Right renal pelvis (tissue), 4 donors: ENCODE measurements at places on chromosomes 7 and 10.
A peak's percentile ranks its signal among the peaks of the same experiment; 100 is the strongest.

DNA sequence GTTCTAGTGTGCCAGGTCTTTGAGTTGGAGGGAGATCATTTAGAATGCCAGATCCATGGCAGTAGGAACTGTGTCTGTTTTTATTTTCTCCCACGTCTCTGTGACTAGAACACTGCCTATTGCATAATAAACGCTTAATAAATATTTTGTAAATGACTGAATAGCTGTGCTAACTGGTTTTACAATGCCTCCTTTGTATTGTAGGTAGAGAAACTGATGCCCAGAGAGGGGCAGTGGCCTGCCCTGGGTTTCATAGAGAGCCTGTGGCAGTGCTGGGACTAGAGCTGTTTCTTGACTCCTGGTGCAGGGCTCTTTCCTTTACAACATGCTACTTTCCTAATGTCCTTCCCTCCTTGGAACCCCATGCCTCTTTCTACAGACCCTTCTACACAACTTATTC, 2.5 kb downstream of the TAS2R5 start:
- no peak for DNase-seq

DNA sequence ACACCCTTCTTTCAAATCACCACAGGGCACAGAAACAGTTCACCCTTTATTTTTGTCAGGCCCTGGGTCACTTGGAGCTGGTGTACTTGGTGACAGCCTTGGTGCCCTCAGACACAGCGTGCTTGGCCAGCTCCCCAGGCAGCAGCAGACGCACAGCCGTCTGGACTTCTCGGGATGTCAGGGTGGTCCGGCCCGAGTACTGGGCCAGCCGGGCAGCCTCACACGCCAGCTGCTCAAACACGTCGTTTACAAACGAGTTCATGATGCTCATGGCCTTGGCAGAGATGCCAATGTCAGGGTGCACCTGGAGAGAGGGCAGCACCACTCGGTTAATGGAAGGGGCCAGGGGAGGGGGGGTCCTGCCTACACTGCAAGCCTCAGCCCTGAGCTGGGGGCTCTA, 2.5 kb downstream of the H2BK1 start:
- no peak for DNase-seq

DNA sequence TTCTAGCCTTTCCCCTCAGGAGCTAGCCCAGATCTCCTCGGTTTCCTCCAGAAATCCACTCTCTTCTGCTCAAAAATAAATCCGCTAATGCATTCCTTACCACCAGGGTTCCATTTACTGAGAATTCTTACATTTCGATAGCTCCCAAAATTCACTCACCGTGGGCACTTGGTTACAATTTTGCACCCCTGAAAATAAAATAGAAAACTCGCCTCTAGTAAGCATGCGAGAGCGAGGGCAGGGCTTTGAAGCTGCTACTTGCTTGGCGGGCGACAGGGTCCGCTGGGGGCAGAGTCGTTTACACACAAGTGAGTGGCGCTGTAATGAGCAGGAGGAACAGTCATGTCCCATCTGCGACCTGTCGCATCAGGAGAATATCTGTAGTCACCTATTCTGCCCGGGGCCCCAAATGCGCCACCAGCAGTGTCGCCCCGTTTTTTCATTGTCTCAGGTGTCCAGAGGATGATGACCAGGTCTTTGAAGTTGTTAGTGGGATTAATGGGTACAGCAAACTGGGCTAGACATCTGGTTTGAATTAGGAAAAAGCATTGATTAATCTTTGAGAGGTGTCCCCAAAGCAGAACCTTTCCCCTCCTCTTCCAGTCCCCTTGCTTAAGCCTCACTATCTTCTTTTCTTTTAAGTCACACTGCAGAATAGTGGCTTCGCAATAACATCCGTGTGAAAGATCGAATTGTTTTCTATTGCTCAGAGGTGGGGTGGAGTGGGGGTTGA, 1.2 kb upstream of the MEOX2 start:
- DNase-seq = no peak

DNA sequence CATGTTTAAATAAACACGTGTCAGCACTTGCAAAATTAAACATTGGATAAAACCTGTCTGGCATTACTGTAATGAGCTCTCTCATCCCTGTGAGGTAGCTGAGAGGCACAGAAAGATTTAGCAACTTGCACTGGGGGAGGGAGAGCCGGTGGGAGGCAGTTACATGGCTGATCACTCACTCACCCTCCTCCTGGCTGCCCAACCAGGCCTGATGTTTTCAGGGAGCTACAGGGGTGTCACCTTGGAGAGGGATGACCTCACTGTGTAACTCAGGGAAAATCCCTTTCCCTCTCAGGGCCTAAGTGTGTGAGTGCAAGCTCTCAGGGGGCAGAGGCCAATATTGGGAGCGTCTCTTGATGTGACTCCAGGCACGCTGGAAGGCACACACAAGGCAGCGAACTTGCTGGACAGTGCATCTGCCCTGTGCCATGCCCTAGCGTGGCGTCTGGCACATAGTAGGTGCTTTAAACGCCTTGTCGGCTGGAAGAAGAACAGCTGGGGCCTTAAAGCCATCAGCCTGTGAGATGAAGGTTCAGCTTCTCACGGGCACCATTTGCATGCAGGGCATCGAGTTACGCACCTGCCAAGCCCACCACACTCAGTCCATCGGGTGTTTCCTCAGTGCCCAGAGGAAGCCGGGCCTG, 51.1 kb downstream of the ELFN1 start:
- no peak for DNase-seq

GRCh38 chr7:16645593-16646471, at the start of the genes ANKMY2 and BZW2:
TSS of gene ANKMY2 (minus strand) at chr7:16645754. CDS start at chr7:16645573, 181 bp downstream.
TSS of gene BZW2 (plus strand) at chr7:16646181. CDS start at chr7:16665444, 19,263 bp downstream.
- peak; percentile 87 for DNase-seq

DNA sequence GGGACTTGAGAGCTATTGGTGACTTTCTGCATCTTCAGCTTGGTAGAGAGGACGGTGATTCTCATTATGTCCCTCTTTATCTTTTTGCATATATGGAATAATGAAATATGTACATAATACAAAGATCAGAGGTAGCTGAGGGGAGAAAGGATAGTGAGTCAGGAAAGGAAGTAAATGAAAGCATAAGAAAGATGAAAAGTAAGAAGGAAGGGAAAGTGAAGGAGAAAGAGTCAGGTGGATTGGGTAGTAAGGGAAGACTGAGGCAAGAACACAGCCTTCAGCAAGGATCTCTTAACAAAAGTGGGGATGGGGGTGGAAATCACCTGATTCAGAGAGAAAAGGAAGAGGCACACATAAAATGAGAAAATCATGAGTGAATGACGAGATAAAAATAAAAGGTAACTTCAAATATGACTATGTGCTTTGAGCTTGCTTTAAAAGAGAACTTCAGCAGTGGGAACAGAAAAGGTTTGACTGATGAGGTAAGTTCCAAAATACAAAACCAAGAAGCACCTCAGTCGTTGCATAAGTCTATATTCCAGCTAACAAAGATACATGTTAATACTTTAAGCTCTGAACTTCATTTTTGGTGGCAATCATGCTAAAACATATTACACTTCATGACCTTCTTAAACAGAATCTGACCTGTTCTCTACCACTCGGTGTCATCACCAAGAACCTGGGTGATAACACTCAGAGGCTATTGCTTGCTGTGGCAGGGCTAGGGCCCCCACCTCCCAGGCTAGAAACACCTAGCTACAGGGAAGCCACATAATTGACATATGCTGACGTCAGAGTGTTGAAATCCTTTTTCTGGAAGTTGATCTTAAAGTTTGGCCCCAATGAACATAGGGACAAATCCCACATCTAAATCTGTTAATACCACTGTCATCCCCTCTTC, 32.9 kb downstream of the NRCAM start:
- DNase-seq = no peak

DNA sequence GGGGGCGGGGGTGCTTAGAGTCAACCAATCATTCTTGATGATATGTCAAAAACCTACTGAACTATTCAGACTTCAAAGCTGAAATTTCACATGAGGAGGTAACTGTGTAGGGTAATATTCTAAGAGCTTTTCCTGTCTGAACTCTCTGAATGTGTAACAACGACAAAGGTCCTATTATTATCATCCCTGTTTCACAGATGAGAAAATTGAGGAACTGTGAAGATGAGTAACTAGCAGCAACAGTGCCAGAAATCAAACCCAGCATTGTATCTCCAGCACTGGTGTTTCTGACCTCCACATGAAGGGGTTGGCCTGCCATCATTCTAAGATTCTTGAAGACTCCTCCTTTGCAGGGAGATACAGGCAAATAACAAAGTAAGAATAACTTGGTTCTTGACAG, 294.7 kb upstream of the AOAH start:
- DNase-seq = no peak

- no peak for DNase-seq
Observed at GRCh38 chr7:97307521-97308108, 190.1 kb downstream of the SDHAF3 start.

DNA sequence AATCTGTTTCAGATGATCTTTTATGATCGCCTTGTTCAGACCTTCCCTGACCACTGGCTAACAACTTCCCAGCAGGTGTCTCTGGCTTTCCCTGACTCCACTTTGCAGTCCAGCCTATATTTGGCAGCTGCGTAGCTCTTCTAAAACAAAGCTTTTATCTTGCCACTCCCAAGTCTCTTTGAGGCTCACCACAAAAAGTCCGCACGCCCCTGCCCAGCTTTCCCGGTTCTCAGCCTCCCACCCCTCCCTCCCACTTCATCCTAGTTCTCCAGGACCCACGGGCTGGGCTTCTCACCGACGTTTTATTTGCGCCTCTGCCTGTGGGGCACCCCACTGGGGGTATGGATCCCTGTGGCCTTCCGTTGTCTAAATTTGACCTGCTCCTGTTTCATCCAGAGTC, 58.9 kb upstream of the USP6NL start:
- DNase-seq = no peak

- no peak for DNase-seq
Observed at GRCh38 chr7:2211259-2211880, 21.4 kb downstream of the MAD1L1 start.

- no peak for DNase-seq
Observed at GRCh38 chr7:130425796-130426195, 15.0 kb downstream of the CEP41 start.

DNA sequence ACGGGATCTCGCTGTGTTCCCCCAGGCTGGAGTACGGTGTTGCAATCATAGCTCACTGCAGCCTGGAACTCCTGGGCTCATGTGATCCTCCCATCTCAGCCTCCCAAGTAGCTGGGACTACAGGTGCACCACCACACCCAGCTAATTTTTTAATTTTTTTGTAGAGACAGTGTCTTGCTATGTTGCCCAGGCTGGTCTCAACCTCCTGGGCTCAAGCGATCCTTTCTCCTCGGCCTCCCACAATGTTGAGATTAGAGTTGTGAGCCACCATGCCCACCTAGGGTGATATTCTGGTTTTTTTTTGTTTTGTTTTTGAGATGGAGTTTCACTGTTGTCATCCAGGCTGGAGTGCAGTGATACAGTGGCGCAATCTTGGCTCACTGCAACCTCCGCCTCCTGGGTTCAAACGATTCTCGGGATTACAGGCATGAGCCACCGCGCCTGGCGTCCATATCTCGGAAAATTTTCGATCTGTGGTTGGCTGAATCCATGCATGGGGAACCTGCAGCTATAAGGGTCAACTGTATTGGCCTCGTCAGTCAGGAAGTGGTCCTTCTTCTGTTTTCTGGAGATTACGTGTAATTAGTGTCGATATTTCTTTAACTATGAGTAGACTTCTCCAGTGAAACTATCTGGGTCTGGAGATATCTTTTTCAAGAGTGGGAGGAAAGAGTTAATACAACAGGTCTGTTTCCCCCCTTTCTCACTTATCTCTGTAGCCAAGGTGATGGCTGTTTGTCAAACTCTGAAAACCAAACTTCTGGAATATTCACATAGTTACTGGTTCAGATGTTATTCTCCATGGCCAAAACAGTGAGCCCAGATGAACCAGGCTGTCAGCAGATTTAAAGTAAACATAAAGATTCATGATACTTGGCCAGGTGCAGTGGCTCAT, 21.0 kb upstream of the FIS1 start:
- no peak for DNase-seq

GRCh38 chr7:21757537-21758282, 188.0 kb downstream of the CDCA7L start:
- no peak for DNase-seq

GRCh38 chr7:73719806-73720169, 319 bp upstream of the STX1A start:
- no peak for DNase-seq

DNA sequence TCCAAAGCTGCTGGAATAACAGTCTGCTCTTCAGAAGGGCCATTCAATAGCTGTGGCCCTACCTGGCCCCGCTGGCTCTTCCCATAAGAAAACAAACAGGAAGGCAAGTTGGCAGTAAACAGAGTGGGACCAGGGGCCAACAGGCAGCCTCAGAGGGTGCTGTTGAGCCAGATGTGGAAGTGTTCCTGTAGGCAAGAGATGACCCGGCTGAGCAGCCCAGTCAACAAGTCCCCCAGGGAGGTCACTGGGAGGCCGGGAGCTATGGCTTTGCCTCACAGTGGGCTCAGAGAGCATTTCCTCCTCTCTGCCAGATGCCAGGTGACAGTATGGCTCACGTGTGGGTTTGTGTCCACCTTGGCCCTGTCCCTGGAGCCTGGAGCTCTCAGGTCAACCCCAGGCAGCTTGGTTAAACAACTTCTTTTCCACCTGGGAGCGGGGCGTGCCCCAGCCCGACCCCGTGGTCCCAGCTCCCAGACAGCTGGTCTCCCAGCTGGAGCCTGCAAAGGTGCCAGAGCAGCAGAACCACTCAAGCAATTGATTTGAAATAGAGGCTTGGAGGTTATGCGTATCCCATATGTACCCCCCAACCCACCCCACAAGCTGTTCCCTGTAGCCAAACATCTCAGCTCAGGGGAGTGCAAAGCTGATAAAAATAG, 33.8 kb upstream of the LOXL4 start:
- no peak for DNase-seq

DNA sequence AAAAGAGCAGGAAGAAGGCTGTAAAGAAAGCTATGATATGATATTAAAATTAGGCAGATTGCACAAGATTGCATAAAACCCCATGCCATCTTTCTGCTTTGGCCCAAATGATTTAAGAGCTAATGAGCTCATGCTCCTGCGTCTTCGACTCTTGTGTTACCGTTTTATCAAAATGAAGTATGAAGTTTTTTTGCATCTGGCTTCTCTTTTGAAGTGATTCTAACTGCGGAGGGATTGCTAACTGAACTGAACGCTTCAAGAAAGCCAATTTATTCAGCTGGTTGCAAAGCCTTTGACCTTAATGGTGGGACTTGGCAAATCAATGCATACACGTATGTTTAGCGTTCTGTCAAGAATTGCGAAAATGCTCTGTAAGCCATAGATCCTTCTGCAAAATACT, 282.9 kb downstream of the TWIST1 start:
- no peak for DNase-seq

DNA sequence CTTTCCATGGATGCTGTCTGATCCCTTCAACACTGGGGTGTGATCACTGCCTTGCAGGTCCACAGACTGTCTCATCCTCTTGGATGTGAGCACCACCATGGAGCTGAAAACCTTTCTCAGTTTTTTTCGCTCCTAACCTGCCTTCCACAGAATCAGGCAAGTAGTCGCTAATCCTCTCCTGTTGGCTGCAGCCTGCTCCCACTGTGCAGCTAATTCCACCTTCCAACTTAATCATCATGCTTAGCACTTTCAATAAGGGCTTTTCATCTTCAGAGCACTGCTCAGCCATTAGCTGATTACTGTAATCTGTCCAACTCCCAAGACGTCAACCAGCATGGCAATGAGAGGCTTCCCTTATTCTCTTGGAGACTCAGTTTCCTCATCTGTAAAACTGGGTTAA, 15.1 kb upstream of the CDH23 start:
- DNase-seq = no peak

- peak; percentile 52 for DNase-seq
Observed at GRCh38 chr7:106039486-106040060, 72.5 kb downstream of the SYPL1 start.

GRCh38 chr10:109701633-109702215, 221.6 kb downstream of the XPNPEP1 start:
- no peak for DNase-seq

- DNase-seq = no peak
Observed at GRCh38 chr10:51121861-51122260, 47.6 kb downstream of the PRKG1 start.
